Mesothelial cell of epicardium (in vitro differentiated cells): ENCODE measurements at places on chromosomes 7 and 10.
A peak's percentile ranks its signal among the peaks of the same experiment; 100 is the strongest.

GRCh38 chr7:132601783-132602182, 25.5 kb upstream of the PLXNA4 start:
- no peak for DNase-seq
- no peaks in the 10 kb centered on the region for H3K36me3 ChIP-seq
- H3K4me3 ChIP-seq = no peak overlapping the region
- H3K27me3 ChIP-seq = peaks cover 43% of the 10 kb centered on the region
- no peak overlapping the region for H3K27ac ChIP-seq
- no peaks in the 10 kb centered on the region for H3K4me1 ChIP-seq

GRCh38 chr7:32881074-32881982, 10.2 kb downstream of the KBTBD2 start:
- no peaks in the 10 kb centered on the region for H3K27me3 ChIP-seq
- peak overlapping the region; percentile 71 for H3K27ac ChIP-seq
- peaks cover 18% of the 10 kb centered on the region for H3K4me1 ChIP-seq
- H3K4me3 ChIP-seq = no peak overlapping the region
- peaks cover 3% of the 10 kb centered on the region for H3K36me3 ChIP-seq

GRCh38 chr10:29992914-29993313, 66.5 kb downstream of the JCAD start:
- peaks cover 53% of the 10 kb centered on the region for H3K4me1 ChIP-seq
- H3K4me3 ChIP-seq = no peak overlapping the region
- peak overlapping the region; percentile 95 for H3K27ac ChIP-seq
- no peaks in the 10 kb centered on the region for H3K36me3 ChIP-seq

DNA sequence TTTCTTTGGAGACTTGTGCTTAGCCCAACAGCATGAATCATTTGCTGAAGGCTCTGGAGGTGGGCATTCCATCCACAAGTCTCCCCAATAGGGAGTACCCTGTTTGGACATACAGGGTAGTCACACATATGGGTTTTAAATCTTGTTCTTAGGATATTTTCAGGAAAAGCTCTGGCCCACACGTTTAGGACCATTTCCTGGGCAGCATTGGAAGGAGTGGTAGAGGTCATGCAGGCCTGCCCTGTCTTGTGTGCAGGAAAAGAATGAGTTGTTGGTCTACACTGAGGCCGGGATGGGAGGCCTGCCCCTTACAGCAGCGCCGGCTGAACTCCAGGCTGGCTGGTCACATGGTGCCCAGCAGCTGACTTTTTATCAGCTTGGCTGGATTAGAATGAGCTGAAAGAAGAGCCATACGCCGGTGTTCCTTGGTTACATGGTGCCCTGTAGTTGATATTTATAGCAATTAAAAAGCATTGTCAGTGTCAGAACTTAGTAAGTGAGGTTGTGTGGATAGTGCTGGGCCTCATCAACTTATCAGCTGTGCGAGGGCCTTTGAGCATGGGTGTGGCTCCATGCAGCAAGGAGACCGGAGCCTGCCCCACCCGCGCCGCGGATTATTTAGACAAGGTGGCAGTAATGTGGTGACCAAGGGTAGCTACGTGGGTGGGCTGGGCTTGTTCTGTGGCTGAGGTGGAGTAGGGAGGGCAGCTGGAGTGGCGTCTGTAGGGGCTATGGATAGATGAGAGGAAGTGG, 28.6 kb downstream of the OGDH start:
- H3K36me3 ChIP-seq = peaks cover 6% of the 10 kb centered on the region
- peaks cover 25% of the 10 kb centered on the region for H3K4me1 ChIP-seq
- H3K27ac ChIP-seq = no peak overlapping the region
- H3K27me3 ChIP-seq = no peaks in the 10 kb centered on the region

DNA sequence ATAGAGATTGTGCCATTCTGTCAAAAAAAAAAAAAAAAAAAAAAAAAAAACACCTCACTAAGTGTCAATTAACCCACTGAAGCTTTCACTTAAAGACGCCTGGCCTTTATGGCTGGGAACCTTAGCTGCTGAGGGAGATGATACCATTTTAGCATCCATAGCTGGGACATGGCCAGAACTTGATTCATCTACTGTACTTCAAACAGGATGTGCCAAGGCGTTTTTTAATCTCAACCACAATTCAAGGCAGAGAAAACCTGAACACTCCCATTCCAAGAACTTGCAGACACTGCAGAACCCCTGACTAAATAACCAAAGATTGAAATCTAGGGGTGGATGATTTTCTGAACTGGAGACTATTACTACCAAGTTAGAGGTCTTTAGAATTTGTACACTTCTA, 996.6 kb downstream of the SORCS1 start:
- no peak overlapping the region for H3K4me3 ChIP-seq
- peaks cover 2% of the 10 kb centered on the region for H3K36me3 ChIP-seq
- no peaks in the 10 kb centered on the region for H3K27me3 ChIP-seq
- no peak overlapping the region for H3K27ac ChIP-seq
- peaks cover 10% of the 10 kb centered on the region for H3K4me1 ChIP-seq

- H3K27ac ChIP-seq = no peak overlapping the region
- H3K27me3 ChIP-seq = no peaks in the 10 kb centered on the region
- peaks cover 17% of the 10 kb centered on the region for H3K36me3 ChIP-seq
- DNase-seq = no peak
- H3K4me3 ChIP-seq = no peak overlapping the region
Measured at GRCh38 chr10:30026578-30026977, 32.8 kb downstream of the JCAD start.
